Activated T-cell treated with anti-CD3 and anti-CD28 coated beads for 1 hour (primary cell): ENCODE measurements at places on chromosomes 13 and 19.

DNA sequence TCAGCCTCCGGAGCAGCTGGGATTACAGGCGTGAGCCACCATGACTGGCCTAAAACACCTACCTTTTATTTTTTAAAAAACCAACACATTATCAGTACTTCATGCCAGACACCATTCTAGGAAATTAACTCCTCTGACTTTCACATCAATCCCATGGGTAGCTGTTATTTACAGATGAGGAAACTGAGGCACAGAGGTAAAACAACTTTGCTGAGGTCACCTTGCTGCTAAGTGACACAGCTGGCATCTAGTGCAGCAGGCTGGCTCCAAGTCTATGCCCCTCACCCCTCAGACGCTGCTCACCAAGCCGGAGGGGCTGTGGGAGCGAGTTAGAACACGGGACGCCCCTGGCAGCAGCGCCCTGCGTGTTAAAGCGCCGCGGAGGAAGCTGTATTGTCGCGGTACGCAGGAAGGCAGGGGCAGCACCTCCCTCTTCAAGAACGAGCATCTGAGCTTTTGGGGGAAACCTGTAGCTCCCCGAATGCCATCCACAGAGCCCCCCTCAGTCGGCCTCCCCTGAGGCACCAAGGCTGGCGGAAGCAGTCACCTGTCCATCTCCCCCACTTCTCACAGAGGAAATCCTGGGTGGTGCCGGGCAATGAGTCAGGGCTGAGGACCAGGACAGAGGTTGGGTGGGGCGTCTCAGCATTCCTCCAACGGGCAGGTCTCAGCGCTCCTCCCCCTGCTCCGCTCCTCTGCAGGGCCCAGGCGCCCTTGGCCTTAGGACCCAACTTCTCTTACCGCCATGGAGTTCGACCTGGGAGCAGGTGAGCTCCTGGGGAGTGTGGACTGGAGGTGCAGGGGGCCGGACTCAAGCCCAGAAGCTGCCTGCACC, at the start of gene C19orf33:
Gene C19orf33, plus strand, starts transcription at position 735 of the 835 bp plus-strand sequence. Its CDS starts 11 bp downstream, at position 746.
- no peak for DNase-seq

DNA sequence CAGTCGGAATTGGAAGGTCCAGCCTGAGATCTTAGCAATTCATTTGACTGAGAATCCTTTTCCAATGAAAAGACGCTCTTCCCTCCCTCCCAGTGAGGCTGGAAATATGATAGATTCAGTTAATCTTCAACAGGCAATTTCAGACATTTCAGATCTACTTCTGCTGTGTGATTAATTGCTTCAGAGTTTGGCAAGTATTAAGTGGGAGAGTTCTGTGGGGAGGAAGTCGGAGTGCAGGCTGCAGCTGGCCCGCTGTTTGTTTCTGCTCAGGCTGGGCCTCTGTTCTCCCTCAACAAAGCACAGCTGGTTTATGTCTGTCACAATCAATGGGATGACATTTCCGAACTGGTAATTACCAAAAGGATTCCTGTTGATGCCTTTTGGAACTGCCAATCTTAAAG, 178.2 kb downstream of the NDFIP2 start:
- no peak for DNase-seq

DNA sequence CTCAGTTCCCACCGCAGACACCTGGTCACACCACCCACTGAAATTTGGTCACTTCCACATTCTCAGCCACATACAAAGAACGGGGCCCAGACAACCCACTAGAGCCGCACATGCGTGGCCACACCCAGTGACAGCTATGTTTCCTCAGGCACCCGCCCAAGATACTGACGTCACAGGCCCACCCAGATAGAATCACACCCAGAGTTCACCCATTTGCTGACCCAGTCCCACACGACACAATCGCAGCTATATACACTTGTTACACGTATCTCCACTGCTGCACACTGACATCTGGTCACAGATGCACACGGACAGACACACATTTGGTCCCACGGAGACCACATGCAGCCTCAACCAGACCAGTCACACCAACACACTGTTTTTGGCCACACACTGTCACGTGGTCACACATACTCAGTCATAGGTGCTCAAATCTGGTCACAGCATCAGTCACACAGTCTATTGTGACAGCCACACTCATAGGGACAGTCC, 2.9 kb downstream of the NUMBL start:
- DNase-seq, result no peak

- DNase-seq, result no peak
Observed at GRCh38 chr13:31827707-31828106, 88.4 kb downstream of the RXFP2 start.

DNA sequence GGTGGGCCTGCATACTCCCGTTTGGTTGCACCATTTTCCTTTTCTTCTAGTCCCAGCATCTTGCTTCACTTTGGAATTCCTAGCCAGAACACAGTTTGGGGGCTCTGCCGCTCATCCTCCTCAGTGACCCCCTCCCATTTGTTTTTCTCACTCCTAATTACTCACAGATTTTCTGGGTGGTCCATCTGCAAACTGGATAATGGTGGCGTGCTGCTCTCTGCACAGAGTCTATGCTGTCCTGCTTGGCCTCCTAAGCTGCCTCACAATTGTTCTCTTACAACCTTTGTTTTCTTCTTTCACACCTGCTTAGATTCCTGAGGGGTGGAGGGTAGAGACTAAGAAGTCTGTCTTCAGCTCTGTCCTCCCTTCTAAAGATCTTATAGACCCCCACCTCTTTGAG, 80.8 kb downstream of the SHISA2 start:
- no peak for DNase-seq

DNA sequence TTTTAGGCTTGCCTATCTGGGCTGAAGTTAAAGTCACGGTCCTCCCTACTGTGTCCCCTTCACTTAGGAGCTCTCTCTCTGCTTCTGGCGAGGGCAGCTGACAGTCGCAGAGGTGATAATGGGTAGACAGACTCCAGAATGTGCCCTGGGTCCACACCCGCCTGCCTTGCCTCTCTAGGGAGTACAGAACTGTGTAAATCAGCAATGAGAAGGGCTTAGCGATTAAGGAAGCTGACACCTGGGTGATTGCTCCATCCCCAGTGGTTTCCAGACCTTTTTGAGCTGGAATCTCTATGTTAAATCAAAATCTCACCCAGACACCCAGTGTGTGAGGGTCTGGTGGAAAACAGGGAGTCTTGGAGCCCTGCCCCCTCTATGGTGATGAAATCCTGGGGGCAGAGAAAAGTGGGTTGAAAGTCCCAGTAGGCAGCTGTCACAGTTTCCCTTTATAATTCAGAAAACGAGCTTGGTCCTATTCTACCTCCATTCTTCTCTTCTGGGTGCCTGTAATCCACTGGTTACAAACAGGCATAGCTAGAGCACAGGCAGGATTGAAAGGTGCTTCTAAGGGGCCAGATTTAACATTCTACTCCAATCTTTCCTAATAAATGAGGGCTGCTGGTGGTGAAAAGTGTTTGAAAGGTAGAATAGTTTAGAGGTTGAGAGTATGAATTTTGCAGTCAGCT, 46.9 kb downstream of the OLFM4 start:
- no peak for DNase-seq

- no peak for DNase-seq
Observed at GRCh38 chr19:30064771-30065494, 122.9 kb downstream of the URI1 start.

GRCh38 chr19:58479736-58480480, 3.8 kb downstream of the ZNF446 start:
- no peak for DNase-seq

DNA sequence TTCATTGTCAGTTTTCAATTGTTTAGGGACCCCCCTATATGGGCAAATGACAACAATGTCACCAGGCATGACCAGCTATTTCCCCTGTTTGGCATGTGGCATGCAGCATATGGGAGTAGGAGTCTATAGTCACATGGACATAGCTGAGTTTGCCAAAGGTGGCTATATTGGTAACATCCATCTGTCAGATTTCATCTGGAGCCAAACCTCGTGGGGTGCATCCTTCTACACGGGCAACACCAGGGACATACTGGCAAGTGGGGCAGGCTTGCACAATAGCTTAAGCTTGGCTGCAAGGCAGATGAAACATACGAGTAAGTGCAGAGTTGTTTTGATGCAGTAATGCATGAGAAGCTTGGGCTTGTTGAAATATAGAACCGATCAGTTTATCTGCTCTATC, 24.5 kb upstream of the ZNF816 start:
- DNase-seq, result no peak

DNA sequence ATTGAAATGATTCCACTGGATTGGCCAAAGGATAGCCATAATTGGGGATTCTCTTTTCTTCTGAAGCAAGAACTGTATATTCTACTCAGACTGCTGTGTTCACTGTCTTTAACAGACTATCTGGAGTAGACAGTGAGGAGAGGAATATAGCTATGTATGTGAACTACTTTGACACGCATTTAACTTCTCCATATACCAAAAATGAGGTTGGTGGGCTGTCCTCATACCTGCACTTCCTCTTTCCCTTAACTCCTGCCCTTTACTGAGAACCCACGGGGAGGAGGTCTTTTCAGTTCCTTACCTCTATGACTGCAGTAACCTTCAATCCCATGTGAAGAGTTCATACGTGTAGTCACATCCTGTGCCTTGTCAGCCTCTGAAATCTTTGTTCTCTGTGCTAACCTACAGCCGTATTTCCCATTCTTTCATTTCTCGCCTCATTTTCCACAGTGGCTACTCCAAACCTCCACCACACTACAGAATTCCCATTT, 305.8 kb downstream of the MTUS2 start:
- no peak for DNase-seq

GRCh38 chr19:11019824-11020223, 59.0 kb downstream of the SMARCA4 start:
- no peak for DNase-seq

- no peak for DNase-seq
Observed at GRCh38 chr13:81745391-81745790, 1404.5 kb upstream of the SPRY2 start.

- no peak for DNase-seq
Observed at GRCh38 chr13:30520571-30520970, 54.8 kb upstream of the HMGB1 start.

DNA sequence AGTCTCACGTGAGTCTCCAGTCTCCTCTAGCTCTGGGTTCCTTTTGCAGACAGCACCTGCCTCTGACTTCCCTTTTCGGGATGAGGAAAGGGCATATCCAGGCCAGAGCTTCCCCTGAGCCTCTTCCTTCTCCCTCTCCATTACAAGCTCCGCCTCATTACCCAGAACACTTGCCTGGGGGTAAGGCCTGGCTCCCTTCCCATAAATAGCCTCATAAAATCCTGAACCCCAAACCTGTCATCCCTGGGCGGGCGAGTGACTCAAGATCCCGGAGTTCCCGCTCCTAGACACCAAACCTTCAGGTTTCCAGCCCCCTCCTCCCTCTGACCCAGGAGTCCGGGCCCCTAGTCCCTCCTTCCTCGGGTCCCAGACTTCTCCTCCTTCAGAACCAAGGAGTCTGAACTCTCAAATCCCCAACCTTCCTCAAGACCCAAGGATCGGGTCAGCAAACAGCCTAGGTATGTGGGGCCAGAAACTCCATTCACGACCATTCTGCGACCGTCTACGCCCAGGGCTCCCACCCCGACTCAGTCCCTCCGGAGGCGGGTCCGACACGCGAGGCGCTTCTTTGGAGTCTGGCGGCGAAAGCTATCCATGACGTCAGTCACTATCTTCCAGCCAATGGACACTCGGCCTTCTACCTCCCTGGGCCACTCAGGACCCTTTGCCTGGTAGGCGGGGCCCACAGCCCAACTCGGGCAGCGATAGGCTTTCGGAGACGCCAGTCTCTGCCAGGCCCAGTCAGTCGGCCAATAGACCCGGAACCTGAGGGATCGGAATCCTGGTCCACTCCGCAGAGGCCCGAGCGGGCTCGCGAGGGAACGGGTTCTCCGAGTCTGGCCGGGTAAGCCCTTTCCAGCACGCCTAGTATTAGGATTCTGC, 6.5 kb upstream of the CNFN start:
- peak; percentile 82 for DNase-seq

- no peak for DNase-seq
Observed at GRCh38 chr13:79522583-79522982, 41.6 kb downstream of the NDFIP2 start.

DNA sequence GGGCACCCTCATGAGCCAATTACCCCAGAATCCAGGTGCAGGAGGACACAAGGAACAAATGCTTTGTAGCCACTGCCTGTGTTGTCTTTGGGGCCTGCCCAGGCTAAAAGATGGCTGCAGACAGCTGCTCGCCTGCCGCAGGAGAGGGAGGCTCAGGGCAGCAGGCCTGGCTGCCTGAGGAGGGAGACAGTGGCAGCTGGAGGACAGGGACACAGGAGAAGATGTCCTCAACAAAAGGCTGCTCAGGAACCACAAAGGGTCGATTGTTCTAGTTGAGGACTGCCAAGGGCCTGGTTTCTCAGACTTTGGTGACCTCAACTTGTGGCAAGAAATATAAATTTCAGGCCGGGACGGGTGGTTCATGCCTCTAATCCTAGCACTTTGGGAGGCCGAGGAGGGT, 7.6 kb downstream of the SIRT2 start:
- no peak for DNase-seq

GRCh38 chr13:67210208-67210607, 19.9 kb downstream of the PCDH9 start:
- DNase-seq, result no peak

GRCh38 chr19:19610376-19611202, 7.9 kb downstream of the PBX4 start:
- no peak for DNase-seq

DNA sequence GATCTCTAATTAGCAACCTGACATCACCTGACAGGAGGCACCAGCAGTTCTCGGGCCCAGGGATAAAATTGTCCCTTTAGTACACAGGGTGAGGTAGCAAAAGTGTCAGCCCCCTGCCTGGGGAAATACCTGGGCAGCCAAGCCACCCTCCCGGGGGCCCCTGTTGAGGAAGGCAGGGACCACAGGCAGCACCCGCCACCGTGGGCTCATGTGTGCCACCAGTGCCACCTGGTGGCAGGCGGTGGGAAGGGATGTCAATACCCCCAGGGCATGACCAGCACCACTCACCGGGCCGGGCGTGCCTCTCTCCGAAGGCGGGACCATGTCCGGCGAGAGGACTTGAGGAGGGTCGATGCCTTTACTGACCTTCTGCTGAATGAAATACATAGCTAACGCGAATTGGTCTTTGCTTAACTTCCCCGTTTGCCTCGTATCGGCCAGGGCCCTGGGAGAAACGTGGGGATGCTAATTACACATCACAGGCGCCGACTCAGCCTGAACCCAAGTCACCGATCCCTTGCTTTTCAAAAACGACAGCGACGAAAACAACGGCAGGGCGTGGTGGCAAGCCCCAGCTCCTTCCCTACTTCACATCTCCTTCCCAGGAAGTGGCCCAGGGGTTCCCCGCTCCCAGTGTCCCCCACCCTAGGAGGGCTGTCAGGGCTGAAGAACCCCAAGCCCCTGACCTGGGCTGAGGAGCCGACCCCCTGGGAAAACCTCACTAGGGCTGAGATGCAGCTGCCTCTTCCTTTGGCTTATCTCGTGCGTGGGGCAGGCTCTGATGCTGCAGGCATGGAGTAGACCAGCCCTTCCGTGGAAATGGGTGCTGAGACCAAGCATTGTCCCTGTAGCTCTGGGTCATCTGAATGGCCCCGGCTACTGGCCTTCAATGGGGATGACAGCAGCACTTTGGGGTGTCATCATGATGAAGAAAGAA, 53.8 kb downstream of the EPS15L1 start:
- DNase-seq, result peak; percentile 65
